HCEC 1CT (cell line): ENCODE measurements at places on chromosomes 7 and 10.

GRCh38 chr10:126321440-126321839 lies 66.8 kb downstream of the ADAM12 start:
- no peak for DNase-seq

DNA sequence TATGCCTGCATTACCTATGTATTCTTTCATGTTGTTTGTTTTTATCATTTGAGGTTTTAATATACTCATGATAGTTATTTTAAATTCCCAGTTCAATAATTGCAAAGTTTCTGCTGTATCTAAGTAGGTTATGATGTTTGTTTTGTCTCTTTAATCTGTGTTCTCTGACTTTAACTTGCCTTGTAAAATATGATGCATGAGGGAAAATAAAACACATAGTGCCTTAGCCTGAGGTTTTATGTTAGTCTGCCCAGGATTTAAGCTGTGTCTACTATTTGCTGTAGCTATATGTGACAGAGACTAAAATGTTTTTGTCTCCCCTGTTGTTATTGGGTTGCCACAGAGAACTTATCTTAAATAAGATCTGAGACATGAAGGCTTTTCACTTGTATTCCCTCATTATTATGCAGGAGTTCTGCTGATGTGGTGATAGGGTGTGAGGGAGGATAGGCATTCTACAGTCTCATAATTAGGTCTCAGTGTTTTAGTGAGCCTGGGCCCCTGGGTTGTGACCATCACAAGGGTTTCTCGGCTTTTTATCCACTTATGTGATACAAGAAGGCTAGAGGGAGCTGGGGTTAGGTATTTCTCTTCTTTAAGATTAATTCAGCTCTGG lies 582.5 kb downstream of the CNTNAP2 start:
- no peak for DNase-seq

GRCh38 chr10:12381536-12382156 lies 32.3 kb downstream of the CAMK1D start:
- DNase-seq, result no peak

DNA sequence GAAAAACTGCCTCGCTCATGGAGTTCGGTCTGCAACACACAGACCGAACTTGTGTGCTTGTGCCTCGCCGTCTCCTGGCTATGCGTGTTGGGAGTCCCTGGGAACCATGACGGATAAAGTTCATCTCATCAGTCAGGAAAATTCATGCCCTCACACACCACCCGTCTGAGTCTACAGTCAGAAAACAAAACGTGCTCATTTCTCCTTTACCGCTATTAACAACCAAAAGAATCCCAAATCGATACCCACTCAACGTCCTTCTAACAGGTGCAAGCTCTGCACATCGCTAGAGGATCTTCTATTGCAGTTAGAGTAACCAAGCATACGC lies 13.6 kb downstream of the CNPY1 start:
- no peak for DNase-seq

GRCh38 chr7:130294314-130294713 lies 1.4 kb downstream of the CPA4 start:
- DNase-seq, result no peak
